ENCODE measurements at places on chromosomes 4 and X.

DNA sequence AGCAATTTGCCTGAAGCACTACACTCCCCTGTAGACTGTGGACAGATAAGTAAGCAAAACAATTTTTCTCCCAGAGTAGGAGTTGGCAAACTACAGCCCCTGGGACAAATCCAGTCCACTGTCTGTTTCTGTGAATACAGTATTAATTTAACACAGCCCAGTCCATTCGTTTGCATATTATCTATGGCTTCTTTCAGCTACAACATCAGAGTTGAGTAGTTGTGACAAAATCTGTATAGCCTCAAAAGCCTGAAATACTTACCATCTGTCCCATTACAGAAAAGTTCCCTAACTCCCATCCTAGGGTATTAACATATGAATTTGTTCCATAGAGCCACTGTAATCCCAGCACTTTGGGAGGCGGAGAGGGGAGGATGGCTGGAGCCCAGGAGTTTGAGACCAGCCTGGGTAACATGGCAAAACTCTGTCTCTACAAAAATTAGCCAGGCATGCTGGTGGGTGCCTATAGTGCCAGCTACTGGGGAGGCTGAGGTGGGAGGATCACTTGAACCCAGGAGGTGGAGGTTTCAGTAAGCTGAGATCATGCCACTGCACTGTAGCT, 53.0 kb downstream of the AMELX start:
- no peak for DNase-seq

GRCh38 chrX:40147126-40147952, 49.6 kb upstream of the BCOR start:
- no peak for DNase-seq

DNA sequence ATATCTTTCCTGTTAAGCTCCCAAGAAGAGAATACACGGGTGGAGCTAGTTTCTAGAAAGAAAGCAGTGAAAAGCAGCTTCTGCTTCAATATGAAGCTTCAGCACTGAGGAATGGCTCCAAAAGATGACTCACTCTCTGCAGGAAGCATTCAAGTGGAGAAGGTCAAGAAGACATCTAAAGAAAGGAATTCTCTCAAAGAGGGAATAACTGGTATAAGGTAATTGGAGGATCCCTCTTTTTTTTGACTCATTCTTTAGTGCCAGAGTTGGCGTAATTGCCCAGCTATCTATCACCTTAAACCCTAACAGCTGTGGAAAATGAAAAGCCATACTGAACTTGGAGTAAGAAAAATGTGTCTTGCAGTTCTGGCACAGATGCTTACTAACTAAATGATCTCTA, 3.5 kb downstream of the EDA2R start:
- DNase-seq = no peak

GRCh38 chrX:13430136-13430827, 110.4 kb upstream of the ATXN3L start:
- DNase-seq = no peak

- DNase-seq = no peak
Measured at GRCh38 chrX:28966331-28966730, 379.1 kb downstream of the IL1RAPL1 start.

GRCh38 chrX:13571136-13571535, 1.7 kb downstream of the EGFL6 start:
- DNase-seq = no peak

- DNase-seq = no peak
Measured at GRCh38 chrX:85024044-85024443, 20.4 kb downstream of the APOOL start.

- DNase-seq = peak; percentile 19
Measured at GRCh38 chr4:47686294-47686872, 151.5 kb downstream of the CORIN start.

DNA sequence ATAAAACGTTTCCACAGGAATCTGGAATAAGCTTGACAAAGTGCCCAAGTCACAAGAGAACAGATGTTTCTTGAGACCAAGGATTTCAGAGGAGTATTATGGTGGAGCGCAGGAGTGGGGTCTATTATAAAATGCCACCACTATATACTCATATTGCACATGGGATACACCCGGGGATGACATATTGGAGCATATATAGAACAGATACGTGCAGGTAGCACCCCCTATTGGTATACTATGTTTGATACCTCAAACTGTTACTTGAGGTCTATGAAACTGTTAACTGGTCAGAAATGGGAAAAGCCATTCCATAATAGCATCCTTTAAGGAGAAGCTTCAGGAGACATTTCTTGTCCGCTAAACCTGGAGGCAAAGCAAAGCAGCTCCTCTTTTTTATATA, 86.0 kb downstream of the PCYT1B start:
- no peak for DNase-seq

GRCh38 chrX:17485391-17485790, 110.4 kb downstream of the NHS start:
- DNase-seq = no peak

DNA sequence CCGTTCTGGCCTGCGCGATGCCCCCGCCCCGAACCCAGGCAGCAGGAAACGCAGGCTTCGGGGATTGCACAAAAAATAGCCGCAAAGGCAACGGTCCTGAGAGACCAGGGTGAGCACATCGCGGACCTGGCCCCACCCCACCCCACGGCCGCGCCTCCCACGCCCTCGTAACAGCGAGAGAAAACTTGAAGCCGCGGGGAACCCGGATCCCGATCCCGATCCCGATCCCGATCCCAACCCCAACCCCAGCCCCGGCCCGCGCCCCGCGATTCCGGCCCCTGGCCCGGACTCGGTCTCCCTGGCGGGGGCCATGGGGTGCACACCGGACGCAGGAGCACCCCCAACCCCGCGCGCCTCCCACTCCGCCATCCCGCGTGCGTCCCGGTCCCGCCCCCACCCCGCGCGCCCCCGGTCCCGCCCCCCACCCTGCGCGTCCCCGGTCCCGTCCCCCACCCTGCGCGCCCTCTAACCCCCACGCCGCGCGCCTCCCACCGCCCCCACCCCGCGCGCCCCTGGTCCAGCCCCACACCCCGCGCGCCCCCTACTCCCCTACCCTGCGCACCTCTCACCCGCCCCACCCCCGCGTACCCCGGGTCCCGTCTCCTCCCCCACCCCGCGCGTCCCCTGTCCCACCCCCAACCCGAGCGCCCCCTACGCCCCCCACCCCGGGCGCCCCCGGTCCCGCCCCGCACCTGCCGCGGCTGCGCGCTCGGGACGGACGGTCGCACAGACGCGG, 29.0 kb downstream of the NOP14 start:
- no peak for DNase-seq

DNA sequence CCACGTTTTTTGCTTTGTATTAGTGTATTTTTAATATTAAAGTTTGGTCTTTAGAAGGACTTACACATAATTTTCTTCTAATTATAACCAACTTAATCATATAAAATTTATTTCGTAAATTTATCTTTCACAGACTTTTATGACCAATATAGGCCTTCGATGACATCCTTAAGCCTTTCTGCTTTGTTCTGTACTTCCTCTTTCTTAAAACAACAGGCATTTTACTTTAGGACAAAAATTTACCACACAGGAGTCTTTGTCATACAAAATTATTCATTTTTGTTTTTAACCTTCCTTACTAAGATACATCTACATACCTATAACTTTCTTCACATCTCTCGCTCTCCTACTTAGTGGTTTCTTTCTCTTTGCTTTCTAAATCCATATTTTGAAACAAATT, 56.3 kb downstream of the RGS12 start:
- DNase-seq = no peak

DNA sequence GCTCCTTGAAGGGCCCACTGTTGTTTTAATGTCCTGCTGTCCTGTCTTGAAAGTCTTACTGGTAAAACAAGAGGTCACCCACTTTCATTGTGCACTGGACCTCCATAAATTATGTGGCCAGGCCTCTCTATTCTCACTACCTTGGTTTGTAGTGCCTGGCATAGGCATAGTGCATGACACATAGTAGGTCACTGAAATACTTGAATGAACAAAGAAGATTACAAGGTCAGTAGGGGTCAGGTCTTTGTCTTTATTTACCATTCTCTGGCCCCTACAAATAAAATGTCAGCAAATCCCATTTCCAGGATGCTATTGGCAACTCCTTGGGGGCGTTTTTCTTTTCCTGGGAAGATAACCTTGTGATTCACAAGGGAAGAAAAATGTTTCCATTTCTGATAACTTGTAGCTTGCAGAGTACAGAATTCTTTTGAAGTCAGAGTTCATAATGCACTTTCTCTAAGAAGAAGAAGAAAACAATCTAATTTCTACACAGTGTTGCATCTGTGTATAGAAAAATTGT, 1.4 kb downstream of the PGM2 start:
- DNase-seq = no peak

DNA sequence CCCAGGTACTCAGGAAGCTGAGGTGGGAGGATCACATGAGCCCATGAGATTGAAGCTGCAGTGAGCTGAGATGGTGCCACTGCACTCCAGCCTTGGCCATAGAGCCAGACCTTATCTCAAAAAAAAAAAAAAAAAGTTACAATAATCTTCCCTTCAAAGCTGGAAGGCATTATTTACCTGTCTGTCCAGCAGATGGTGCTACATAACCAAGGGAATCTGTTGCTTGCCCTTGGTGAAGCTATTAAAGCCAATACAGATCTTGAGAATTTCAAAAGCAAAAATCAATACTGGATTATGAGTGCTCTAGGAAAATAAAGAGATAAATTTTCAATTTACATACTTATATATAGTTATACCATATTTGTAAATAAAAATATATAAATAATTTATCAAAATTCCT, 25.9 kb downstream of the PKD2 start:
- DNase-seq = no peak

GRCh38 chrX:19869193-19869592, 18.2 kb downstream of the SH3KBP1 start:
- no peak for DNase-seq

DNA sequence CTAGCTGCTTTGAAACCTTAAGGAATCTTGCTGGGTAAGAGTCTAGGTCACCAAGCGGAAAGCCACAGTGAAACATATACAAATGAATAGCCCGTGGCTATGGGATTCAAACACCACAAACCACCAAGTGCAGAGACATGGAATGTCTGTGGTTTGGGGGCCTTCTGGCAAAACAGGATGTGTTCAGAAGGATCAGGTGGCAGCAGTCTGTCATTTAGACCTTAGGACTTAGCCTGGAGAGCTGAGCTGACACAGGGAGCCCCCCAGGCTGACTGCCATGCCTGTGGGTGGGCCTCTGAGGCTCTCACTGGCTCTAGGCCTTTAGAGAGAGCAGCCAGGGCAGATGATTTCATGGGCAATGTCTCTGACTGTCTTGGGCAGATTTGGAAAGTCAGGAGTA, 225.6 kb downstream of the FBXW7 start:
- no peak for DNase-seq

GRCh38 chrX:48835524-48836329, at the start of gene PCSK1N:
PCSK1N (minus strand) TSS chrX:48835610; CDS start chrX:48835532, 78 bp downstream.
- DNase-seq = peak; percentile 6

GRCh38 chr4:119103263-119103662, 32.4 kb upstream of the MYOZ2 start:
- no peak for DNase-seq

DNA sequence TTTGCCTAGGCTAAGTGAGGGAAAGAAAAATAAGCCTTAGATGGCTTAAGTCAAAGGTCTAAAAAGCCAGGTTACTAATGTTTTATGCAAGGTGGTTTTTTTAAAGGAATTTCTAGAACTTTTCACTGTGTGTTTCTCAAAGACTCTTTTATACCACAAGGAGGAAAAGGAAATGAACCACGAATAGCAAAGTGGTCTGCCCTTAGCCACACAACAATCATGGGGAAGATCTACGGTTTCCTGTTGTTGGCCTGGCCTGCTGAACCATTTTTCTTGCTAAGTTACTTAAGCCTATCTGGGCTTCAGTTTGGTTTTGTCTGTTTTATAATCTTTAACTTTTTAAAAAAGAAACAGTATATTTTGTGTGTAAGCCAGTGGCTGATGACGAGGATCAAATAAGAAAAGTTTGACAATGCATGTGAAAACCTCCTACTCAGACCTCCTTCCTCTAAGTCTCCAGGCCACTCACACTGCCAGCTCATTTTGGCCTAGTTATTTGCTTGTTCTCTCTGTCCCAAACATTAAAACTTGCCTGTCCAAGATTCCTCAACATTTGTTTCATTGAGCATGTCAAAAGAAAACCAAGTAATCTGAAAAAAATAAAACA, 56.7 kb upstream of the COL25A1 start:
- DNase-seq = no peak

DNA sequence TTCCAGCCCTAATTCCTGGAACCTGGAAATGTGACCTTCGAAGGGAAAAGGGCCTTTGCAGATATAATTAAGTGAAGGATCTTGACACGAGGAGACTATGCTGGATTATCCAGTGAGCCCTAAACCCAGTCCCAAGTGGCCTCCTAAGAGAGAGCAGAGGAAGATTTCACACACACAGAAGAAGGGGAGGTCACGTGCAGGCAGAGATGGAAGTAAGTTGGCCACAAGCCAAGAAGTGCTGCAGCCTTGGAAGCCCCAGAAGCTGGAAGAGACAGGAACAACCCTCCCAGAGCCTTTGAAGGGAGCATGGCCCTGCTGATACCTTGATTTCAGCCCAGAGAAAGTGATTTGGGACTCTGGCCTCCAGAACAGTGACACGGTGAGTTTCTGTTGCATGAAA, 51.9 kb downstream of the EVC2 start:
- no peak for DNase-seq

- DNase-seq = no peak
Measured at GRCh38 chr4:1882850-1883271, 11.7 kb downstream of the NSD2 start.

GRCh38 chrX:16589826-16590225, 60.1 kb upstream of the S100G start:
- DNase-seq = no peak

DNA sequence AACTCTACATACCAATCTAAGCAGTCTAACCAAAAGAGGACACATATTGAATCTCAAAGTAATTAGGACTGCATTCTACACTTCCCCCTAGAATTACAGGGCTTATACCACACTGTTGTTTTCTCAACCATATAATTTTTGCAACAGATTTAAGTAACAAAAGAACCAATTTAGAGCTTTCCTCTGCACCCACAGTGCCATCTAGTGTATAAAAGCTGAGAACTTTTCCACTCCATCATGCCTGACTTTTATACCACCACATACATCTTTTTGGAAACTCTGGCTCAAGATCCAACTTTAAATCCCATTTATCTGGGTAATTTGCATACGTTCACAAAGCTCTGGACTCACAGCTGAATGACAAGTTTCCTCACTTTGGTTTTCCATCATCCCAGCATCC, 99.5 kb downstream of the EFHC2 start:
- no peak for DNase-seq

- DNase-seq = no peak
Measured at GRCh38 chr4:124178449-124179021, 534.0 kb downstream of the ANKRD50 start.

DNA sequence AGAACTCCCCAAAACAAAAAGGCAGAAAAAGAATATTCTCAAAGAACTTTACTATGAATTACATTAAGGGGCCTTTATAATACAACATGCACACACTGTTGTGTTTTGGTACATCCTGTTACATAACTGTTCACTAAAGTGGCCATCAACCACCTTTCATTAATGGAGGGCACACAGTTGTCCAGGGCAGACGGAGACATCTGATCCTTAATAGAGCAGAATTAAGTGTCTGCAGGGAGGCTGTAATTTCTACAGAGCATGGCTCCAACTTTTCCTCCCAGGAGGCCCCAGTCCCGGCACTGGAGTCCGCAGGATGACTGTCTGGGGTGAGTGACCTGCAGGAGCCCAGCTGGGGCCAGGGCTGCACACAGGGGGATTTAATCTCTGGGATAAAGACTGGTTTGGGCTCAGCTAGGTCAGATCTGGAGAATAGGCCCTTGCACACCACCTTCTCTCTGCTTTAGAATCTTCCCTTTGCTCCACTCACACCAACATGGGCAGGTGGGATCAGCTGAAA, 233.4 kb downstream of the MAML3 start:
- no peak for DNase-seq

Data from stimulated activated CD8-positive, alpha-beta memory T cell treated with anti-CD3 and anti-CD28 coated beads, Interleukin-2, amount 100 ng/mL, for 1 hour (primary cell).